ENCODE measurements at places on chromosomes 3 and 15. TPM values are rescaled to one million over a fixed set of nuclear protein-coding genes. Genes with fewer than 3 reads are reported as not detected.

FSD2 gene
- not detected for total RNA-seq

GHSR gene
- total RNA-seq, result not detected

CD276 gene
- total RNA-seq, result 121 TPM

SLCO2A1 gene
- 2.3 TPM for total RNA-seq

GASK1A gene
- total RNA-seq, result 1.1 TPM

ZBBX gene
- total RNA-seq, result not detected

AGBL1 gene
- total RNA-seq, result not detected

SLC6A6 gene
- 11.0 TPM for total RNA-seq

FBXW12 gene
- not detected for total RNA-seq

PGBD4 gene
- 1.4 TPM for total RNA-seq

SCN11A gene
- under 0.01 TPM for total RNA-seq

DUOXA2 gene
- total RNA-seq, result not detected

ZBED2 gene
- 0.39 TPM for total RNA-seq

MASP1 gene
- total RNA-seq, result 1.8 TPM

GOLGA6L26 gene
- not detected for total RNA-seq

IGSF11 gene
- not detected for total RNA-seq

TMOD2 gene
- 3.2 TPM for total RNA-seq

CADPS gene
- total RNA-seq, result 1.9 TPM

HCLS1 gene
- total RNA-seq, result 1.9 TPM

LMAN1L gene
- not detected for total RNA-seq

SRGAP3 gene
- total RNA-seq, result 2.2 TPM

PRR20G gene
- not detected for total RNA-seq

MUC20 gene
- total RNA-seq, result 0.52 TPM

ACKR2 gene
- total RNA-seq, result 1.1 TPM

CDC25A gene
- 12.0 TPM for total RNA-seq

MOBP gene
- total RNA-seq, result not detected

TRIM69 gene
- total RNA-seq, result 15.9 TPM
